GM12892 (cell line): ENCODE measurements at places on chromosomes 11 and 22.

DNA sequence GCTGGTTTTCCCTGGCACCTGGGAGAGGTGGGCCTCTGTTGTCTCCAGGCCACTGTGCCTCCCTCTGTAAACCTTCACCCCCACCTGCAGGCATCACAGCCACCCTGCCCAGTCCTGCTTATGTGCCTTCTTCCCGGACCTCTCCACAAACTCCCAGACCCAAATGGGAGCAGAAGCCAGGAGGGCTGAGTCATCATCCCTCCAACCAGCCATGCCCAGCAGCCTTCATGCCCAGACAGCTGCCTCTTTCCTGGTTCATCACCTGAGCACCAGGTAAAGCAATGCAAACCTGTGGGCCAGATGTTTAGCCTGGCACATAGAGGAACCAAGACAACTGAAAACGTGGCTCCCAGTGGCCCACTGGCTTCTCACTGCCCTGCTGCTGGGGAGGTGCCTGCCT lies 2.1 kb upstream of the TMPRSS4 start:
- no peak for DNase-seq

DNA sequence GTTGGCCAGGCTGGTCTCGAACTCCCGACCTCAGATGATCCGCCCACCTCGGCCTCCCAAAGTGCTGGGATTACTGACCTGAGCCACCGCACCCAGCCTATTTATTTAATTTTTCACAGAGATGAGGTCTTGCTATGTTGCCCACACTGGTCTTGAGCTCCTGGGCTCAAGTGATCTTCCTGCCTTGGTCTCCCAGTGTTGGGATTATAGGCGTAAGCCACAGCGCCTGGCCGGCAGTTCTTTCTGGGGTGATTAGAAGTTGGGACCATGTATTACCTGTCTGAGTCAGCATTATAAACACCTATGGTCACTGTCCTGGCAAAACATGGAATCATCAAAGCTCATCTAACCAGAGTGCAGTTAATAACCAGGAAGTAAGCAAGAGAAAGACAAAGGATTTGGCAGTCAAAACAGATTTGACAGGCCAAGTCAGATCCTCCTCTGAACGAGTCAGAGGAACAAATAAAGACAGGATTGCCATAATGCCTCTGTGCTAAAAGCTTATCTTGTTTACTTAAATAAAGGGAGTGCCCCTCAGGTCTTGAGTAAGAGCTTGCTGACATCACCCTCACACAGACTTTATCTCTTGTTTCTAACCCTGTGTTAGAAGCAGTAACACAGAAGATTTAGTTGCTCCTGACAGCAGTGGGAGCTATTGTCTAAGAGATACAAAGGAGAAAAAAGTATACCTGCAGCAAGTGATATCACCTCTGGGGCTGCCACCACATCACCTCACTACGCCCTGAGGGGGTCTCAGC lies 3.7 kb downstream of the SERPIND1 start:
- no peak for DNase-seq

DNA sequence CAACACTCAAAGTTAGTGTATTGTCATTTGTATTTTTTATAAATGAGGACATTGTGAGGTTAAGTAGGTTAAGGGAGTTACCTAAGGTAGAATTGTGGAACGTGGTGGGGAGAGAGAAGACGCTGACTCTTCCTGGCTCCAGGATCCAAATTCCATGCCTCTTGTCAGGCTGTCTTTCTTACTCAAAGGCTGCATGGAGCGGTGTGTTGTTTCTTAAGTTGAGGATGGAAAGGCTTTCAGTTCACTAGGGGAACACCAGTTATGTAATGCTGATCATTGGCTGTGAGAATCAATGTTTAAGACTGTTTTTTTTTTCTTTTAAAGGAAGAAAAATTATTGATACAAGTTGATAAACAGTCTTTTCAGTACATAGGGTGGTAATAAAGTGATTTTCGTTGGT lies 2.9 kb downstream of the UBE2L3 start:
- no peak for DNase-seq

GRCh38 chr11:69173925-69174581 lies 18.3 kb downstream of the SMIM38 start:
- DNase-seq = no peak

GRCh38 chr11:83819931-83820549 lies 533.9 kb upstream of the CCDC90B start:
- DNase-seq = no peak

DNA sequence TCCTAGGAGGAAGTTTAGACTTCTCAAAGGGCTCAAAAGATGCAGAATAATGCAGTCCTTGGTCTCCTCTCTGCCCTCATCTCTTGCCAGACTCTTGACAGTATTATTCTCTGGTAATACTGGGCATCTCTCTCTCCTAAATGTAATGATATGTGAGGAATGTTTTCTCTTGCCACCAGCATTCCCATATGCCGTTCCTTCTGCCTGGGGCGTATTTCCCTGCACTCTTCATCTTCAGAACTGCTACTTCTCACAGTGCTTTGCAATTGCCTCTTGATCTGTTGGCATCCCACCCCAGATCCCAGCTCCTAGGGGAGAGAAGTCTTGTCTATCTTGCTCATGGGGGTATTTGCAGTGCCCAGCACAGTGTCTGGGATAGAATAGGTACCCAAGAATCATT lies 107.4 kb downstream of the RASSF10 start:
- DNase-seq = no peak

- DNase-seq = no peak
Measured at GRCh38 chr22:23065069-23065451, 5.3 kb upstream of the GNAZ start.

- DNase-seq = no peak
Measured at GRCh38 chr11:58526721-58527120, 18.8 kb upstream of the OR5B21 start.

GRCh38 chr11:88175569-88176075 lies 379 bp upstream of the RAB38 start:
- no peak for DNase-seq

GRCh38 chr22:30546616-30547015 lies at the start of gene SEC14L6:
TSS of gene SEC14L6 (minus strand) at chr22:30546741. CDS start at chr22:30546682, 59 bp downstream.
- no peak for DNase-seq

GRCh38 chr11:25441421-25441820 lies 890.5 kb upstream of the ANO3 start:
- DNase-seq = no peak

- DNase-seq = no peak
Measured at GRCh38 chr11:68401856-68402255, 58.7 kb upstream of the PPP6R3 start.

DNA sequence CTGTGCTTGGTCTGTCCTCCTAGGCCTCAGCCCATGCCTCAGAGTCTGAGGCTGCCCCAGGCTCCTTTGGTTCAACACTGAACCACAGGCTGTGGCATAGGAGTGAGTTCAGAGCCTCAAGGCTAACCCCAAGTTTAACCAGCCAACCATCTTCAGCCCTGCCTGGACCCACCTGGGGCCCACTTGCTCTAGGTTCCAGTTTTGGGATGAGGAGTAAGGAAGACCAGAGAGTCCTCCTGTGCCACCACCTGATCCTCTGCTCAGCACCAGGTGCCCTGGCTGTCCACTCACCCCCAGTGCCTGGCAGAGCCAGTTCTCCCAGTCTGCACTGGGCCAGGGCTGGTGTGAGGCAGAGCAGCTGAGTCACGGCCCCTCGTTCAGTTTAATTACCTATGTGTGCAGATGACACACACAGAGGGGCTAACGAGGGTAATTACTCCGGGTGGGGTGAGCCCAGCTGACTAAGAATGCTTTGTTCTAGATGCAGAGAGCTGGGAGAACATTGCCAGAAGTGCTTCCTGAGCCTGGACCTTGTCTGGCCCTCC lies 12.0 kb upstream of the TMPRSS13 start:
- DNase-seq = no peak

DNA sequence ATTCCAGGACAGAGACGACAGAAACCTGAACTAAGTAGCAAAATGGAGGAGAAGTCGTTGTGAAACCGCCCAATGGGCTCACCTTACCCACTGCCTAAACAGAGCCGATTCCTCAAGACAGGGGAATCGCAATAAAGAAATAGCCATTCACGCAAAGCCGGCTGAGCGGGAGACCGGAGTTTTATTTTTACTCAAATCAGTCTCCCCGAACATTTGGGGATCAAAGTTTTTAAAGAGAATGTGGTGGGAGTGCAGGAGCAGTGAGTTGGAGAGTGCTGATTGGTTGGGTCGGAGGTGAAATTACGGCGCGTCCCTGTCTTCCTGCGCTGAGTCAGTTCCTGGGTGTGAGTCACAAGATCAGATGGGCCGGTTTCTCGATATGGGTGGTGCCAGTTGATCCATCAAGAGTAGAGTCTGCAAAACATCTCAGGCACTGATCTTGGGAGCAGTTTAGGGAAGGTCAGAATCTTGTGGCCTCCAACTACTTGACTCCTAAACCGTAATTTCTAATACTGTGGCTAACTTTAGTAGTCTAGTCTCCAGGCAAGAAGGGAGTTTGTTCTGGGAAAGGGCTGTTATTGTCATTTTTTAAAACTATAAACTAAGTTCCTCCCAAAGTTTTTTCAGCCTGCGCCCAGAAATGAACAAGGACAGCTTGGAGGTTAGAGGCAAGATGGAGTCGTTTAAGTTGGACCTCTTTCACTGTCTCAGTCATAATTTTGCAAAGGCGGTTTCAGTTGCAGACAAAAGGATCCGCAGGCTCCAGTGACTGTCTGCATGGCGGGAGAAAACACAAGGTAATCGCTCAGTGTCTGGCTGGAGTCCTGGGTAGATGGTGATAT lies 34.1 kb downstream of the OR4D9 start:
- no peak for DNase-seq

GRCh38 chr22:19871845-19872778 lies 17.4 kb upstream of the GNB1L start:
- DNase-seq = no peak

DNA sequence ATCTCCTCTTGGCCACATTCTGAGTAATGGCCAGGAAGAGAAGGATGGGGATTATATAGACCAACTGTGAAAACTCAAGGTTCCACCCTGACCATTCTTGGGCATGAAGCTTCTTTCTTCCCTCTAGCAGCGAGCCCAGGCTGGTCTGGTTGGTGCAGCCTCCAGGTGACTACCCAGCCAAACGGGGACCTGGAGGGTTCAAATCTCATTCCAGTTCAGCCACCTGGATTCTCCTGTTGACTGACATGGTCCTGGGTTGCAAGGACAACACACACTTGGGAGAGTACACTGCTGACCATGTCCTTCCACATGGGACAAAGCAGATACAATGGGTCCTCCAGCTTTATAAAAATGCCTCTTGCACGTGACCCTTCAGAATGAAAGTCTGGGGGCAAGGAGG lies 67.0 kb downstream of the SHANK2 start:
- DNase-seq = no peak

DNA sequence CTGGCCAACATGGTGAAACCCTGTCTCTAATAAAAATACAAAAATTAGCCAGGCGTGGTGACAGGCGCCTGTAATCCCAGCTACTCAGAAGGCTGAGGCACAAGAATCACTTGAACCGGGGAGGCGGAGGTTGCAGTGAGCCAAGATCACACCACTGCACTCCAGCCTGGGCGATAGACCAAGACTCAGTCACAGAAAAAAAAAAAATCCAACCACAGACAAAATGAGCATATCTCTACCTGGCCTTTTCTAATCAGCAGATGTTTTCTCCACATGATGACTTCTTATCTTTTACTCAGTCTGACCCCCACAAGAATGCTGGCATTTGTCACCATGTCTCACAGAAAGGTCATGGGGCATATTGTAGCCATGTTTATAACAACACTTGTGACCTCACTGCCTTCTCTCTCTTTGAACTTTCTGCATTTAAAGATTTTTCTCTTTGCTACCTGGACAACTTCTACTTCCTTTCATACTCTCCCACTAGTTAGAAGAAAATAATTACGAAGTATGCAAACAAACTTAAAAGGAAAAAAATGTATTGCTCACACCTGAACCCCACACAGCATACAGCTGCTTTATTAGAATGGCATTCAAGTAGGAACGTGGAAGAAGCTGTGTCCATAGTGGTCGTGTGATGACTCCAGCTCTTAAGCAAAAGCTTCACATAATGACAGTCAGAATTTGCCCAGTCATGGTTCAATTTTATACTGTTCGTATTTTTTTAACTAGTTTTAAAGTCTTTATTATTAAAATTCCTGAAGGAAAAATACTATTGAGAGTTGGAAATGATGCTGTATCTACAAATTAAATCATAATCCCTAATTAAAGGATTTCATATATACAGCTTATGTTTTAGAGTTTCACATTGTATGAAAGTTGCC lies 65.4 kb downstream of the ZC3H12C start:
- DNase-seq = no peak

- DNase-seq = no peak
Measured at GRCh38 chr22:47307326-47307725, 544.9 kb downstream of the TBC1D22A start.
